HuH-7.5 (cell line): ENCODE measurements at places on chromosomes 5 and 9.

DNA sequence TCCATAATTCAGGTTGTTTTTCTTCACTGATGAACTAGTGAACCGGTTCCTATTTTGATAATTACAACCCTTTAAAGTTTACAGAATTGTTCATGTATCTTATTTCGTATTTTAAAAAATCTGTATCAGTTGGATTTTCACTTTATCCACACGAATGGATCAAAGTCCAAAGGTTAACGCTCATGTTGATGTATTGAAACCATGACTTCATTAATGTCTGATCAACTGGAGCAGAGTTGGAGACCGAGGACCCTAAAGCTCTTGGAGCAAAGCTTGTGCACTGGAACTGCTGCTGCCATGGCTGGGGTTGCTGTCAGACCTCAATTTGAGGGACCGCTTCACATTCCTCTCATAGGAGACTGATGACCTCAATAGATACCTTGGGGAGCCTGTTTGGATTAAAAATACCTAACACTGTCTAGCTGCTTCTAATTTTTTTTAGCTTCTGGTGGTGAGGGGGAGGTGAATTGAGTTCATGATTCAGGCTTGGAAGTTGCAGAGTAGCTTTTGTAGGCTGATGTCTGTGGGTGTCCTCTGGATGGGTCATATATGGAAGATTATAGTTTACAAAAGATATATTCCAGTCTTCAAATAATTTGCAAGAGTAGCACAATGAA, 45.1 kb downstream of the KIAA1958 start:
- DNase-seq, result no peak

DNA sequence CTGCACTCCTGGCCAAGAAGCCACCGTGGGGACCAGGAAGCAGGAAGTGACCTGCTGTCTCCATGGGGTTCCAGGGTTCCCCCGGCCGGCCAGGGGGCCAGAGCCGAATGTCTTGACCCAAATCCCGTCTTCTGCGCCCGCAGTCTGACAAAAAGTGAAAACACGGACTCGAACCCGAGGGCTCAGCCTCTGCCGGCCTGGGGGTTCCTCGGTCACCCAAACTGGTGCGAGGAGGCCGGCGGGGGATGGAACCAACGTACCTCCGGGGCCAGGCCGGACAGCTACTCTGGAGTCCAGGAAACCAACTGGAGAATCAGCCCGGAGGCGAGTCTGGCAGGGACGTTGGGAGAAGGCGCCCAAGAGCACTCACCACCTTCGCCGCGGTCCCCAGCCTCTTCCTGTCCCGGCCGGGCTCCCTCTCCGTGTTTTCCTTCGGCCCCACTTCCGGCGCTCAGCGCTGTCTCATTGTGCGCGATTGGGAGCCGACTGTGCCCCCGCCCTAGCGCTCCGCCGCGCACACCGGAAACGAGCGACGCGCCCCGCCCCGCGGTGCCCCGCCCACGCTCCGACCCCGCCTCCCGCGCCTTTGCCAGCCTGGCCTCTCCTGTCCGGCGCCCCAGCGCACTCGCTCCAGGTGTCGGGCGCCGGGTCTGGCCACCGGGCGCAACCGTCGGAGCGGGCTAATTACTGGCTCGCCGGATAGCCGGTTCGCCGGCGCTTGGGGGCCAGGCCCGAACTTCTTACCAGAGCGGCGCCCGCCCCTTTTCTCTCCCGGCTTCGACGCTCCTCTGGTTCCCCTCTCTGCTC, at the start of gene TUT7:
TSS of gene TUT7 (minus strand) at position 400 of the 807 bp plus-strand sequence. CDS start 1,211 bp downstream, outside the sequence.
- peak; percentile 79 for DNase-seq

DNA sequence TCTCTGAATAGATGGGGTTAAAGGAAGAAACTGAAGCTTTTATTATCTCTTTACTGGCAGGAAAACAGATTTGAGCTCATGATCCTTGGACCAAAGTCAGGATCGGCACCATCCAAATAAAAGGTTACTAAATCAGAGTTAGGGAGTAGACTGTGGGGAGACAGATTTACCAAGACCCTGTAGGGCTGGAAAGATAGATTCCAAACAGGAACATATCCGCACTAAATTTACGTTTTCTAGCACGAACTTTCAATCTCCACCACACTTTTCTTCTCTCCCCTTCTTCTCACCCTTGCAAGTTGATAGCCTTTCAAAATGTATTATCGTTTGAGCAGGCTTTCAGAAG, 120.0 kb upstream of the HMHB1 start:
- no peak for DNase-seq

DNA sequence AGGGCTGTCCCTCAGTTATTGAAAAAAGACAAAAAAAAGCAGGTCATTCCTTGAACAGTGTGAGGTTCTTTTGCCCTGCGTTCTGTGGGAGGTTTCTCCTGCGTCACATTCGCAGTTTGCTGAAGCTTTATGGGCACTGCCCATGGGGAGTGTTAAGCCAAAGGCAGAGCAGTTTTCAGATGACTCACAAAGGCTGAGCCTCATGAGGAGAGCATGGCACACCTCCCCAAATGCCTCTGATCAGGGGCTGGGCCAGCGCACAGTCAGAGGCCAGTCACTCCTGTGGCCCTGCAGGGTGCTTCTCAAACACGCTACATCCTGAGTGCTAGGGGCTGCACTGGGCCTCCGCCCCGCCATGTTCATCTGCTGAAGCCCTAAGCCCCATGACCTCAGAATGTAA, 38.4 kb downstream of the IRX1 start:
- DNase-seq, result no peak

GRCh38 chr5:67511911-67512310, 315.3 kb upstream of the CD180 start:
- no peak for DNase-seq

DNA sequence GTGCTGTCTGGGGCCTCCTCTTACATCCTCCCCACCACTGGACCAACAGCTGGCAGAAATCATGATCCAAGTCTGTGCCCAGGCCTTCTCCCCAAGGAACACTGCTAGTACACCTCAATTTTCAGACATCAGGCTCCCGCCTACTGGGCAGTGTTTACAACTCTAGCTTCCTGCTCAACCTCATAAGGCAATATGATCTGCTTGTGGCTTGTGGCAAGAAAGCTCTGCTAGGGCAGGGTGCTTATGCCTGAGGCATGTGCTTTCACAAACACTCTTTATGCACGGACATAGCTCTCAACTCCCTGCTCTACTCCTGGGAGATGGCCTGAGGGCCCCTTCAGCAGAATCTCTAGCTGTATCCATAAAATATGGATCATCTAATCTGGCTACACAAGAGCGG, 32.5 kb downstream of the SH3TC2 start:
- DNase-seq, result no peak

- no peak for DNase-seq
Observed at GRCh38 chr9:129361196-129361595, 183.1 kb upstream of the IER5L start.

GRCh38 chr9:136249877-136250559, 4.4 kb upstream of the QSOX2 start:
- no peak for DNase-seq

GRCh38 chr5:123001808-123002207, 34.7 kb downstream of the PPIC start:
- DNase-seq, result no peak

DNA sequence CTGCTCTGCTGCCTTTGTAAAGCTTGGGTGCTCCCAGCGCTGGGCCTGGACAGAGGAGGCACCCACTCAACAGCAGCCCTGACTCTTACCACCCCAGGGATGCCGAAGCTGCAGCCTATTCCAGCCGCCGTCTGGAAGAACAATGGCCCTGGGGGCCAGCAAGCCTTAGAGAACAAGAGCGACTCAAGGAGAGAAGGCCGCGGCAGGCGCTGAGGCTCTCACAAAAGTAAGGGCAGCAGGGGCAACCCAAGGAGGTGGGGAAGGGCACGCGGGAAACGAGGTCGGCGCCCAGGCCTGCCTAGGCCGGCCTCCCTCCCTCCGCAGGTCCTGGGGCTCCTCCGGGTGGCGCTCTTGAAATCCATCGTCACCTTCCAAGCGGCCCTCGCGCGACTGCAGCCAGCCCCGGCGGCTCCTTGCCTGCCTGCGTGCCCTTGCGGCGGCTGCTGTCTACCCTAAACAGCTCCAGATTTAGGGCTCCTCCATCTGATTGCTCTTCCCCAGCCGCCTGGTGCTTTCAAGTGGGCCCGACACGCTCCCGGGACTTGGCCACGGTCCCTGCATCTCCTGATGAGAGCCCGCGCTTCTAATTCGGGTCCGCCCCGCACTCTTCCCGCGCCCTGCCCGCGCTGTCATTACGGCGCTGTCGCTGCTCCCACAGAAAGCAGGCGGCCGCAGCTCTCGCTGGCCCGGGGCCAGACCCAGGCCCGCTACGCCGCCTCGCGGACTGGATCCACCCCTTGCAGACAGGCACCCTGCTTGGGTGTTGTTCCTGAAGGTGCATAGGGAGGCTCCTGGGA, 213.3 kb downstream of the SEMA6A start:
- no peak for DNase-seq

GRCh38 chr5:108084105-108084504, 297.8 kb downstream of the FBXL17 start:
- DNase-seq, result no peak

- DNase-seq, result no peak
Observed at GRCh38 chr9:133059623-133060022, 2.2 kb upstream of the CEL start.

- no peak for DNase-seq
Observed at GRCh38 chr5:80119372-80119771, 84.2 kb downstream of the THBS4 start.

GRCh38 chr9:113139953-113140352, 10.9 kb upstream of the SLC31A2 start:
- DNase-seq, result no peak

DNA sequence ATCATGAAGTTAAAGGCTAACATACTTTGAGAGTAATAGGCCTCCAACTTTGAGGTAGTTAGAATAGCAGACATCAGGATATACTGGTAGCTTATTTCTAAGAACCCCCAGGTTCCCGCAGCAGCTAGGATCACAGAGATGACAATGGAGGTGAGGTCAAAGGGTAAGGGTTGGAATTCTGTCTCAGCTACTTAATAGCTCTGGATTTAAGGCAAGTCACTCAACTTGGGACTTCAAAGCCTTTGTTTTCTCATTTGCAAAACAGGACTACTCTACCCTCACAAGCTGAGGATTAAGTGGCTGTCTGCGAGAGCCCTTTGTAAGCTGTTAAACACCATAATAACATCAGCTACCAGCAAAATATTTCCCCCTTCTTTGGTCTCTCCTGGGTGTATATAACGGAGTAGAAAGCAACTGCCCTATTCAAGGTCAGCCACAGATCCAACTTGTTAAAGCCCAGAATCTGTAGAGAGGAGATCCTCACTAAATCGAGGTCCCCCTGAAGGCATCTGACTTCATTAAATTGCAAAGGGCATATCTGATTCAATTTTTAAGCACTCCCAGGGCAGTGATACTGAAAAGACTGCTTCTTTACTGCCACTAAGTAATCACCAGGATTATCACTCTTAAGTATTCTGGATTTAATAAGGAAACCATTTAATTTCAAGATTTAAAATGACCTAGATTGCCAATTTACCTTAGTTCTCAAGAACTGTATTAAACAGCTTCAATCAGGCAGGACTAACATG, 104.7 kb downstream of the DCP2 start:
- DNase-seq, result no peak

DNA sequence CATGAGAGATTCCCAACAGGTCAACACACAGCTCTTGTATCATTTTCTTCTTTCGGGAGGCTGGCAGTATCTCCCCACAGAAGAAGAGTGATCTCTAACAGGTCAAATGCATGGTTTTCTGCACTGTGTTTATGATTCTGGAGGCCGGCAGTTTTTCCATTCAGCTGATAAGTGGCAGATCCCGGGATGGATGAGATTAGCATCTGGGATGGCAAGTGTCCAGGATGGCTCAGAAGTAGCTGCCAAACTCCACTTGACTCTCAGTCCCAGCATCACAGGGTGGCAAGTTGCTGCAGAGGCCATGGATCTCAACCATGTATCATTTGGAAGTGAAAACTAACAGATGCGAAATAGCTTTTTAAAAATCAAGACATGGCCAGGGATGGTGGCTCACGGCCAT, 97.8 kb upstream of the SLC44A1 start:
- no peak for DNase-seq

DNA sequence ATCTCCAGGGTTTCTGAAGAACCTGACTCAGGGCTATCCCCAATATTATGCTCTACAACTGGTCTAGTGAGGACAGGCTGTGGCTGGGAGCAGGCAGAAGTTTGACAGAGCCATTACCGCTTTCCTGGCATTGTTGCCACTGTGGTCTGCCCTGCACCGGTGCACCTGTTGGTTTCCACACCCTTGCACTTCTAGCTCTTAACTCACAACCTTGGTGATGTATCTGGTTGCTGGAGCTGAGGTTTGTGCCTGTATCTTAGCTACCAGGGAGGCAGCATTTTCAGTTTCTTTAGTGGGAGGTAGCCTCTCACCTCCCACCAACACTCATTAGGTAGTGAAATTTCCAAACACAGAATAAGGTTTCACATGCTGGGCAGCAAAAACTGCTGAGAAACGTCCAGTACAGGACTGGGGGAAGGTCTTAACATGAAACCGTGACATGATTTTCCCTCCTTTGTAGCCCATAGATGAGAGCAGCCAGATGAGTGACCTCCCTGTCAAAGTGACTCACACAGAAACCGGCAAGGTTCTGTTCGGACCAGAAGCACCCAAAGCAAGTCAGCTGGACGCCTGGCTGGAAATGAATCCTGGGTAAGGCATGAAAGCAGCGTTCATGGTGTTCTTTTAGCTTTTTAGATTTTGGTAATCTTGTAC, 57.7 kb downstream of the SMARCA2 start:
- DNase-seq, result no peak

GRCh38 chr5:109411149-109411514, 1.4 kb upstream of the PJA2 start:
- DNase-seq, result no peak
